ENCODE measurements at places on chromosomes 1 and 21.

GRCh38 chr21:44370786-44371410 is 17.5 kb downstream of the TRPM2 start:
- DNase-seq, result no peak

- no peak for DNase-seq
These were observed 306.3 kb upstream of the ESRRG start for GRCh38 chr1:217029281-217030157.

DNA sequence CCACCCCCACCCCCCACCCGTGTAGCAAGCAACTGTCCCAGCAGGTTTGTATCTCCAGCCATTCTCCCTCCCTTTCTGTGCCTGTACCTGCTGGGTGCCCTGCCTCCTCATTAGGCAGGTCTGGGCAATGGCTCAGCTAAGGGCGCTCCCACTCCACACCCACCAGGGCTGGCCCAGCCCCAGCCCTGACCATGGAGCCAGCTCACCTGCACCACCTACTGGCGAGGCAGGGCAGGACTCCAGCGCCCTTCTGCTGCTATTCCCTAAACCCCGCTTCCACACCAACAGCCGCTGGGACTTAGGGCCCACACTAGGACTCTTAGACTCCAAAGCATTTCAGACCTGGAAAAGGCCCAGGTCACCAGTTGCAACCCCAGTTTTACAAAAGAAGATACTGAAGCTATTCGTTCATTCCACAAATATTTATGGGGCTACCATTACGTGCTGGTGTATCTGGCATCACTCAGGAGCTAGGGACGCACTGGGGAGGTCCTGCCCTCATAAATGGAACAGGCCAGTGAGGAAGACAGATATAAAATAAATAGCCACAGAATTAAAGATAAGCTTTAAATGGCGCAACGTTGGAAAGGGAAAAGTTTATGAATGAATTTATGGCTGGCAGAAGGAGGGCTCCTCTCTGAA is 24.0 kb downstream of the PGLYRP3 start:
- no peak for DNase-seq

GRCh38 chr1:8809342-8809736 is 8.1 kb downstream of the RERE start:
- DNase-seq, result no peak

- DNase-seq, result no peak
These were observed at the start of gene FAM78B for GRCh38 chr1:166166698-166167571. FAM78B (minus strand) TSS chr1:166167001; CDS start chr1:166166248, 753 bp downstream.

- no peak for DNase-seq
These were observed 6.8 kb downstream of the SEMA4A start for GRCh38 chr1:156160000-156160742.

DNA sequence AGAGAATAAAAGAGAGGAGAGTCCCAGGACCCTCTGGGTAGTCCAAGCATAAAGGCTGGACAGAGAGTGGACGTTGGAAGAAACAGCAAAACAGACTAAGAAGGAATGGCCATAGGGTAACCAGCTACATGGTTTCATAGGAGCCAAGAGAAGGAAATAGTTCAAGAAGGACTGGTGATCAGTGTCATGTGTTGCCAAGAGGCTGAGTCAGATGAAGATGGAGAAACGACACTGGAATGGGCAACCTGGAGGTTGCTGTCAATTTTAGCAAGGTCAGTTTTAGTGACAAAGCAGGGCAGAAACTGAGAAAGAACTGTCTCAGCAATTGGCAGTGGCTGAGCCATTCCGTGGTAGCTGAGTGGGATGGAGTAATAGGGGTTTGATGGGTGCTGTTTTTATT is 41.4 kb downstream of the HMGB4 start:
- DNase-seq, result no peak

DNA sequence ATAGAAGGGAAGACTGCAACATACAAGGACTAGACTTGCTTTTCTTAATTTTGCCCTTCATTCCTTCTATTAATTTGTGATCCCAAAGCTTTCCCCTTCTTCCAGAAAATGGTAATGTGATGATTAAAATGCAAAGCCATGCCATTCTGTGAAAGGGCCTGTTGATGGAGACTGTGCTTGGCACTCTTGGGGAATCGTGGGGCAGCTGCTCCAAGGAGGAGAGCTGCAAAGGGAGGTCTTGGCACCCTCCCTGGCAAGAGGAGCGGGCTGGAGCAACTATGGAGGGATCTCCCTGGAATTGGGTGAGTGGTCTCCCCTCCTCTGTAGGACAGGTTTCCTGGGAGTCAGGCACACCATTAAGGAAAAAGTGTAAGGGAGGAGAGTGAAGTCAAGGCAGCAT is 16.6 kb downstream of the CACNA1S start:
- no peak for DNase-seq

GRCh38 chr1:54259546-54260140 is 59.7 kb downstream of the MRPL37 start:
- no peak for DNase-seq

DNA sequence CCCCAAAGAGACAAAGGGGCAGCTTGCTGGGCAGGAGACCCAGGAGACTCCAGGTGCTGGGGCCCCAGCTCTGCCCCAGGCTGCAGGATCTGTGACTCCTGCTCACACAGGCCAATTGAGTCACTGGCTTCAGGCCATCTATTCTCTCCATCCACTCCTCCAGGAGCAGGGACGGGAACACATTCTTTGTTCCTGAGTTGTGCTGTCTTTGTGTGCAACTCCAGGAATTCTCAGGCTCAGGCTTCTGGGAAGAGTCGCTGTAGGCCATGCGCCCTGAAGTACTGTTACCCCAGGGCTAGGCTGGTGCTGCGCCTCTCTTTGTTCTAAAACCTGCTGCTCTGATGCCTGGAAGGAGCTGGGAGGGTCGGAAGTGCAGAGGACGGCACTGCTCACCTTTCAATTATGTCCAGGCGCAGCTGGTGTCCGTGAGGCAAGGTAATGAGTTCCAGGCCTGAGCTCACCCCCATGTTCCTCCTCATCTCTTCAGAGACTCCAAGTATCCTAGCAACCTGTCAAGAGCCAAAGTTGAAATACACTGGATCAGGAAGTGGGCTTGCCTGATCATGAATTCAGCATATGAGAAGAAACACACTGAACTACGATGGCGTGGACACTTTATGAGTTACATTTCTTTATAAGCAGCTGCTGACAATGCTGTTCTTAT is 105.9 kb downstream of the BCAR3 start:
- no peak for DNase-seq

GRCh38 chr1:87062687-87063086 is 148.3 kb downstream of the HS2ST1 start:
- DNase-seq, result no peak

- no peak for DNase-seq
These were observed 14.6 kb upstream of the PTAFR start for GRCh38 chr1:28190996-28191645.

DNA sequence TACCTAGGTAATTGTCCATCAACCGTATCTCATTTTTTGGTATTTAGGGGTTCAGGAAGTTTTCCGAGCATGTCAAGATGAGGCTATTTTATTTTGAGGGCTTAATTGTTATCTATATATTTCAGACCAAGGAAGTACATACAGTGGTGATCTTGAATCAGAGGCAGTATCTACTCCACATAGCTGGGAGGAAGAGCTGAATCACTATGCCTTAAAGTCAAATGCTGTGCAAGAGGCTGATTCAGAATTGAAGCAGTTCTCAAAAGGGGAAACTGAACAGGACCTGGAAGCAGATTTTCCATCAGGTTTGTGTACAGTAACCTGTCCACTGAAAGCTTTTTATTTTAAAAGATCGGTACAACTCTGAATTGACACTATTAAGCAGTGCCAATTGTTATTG is 130.2 kb downstream of the ZMYM4 start:
- DNase-seq, result no peak

DNA sequence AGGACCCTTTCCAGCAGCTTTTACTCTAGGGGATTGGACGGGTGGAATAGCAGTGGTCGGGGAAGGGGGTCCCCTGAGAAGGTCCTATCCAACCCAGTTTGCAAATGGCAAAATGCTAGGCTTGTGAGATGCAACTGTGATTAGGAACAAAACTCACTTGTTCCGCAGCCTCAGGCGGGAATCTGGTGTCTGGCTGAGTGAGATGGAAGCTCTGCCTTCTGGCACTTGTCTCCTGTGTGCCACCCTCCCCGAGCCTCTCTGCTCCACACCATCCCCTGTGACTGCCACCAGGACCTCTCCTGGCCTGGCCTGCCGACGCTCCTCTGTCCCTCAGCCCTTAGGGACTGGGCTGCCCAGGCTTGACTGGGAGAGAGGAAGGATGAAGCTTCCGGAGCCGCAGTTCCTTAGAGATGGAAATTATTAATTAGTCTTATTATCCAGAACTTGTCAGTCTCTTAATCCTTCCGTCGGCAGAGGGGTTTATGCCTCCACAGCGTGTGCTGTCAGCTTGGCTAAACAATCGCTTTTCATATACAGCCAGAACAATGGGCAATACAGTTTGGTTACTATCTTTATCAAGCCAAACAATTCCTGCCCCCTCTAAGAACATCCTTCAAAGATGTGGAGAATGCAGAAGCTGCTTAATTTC is 292.8 kb upstream of the VAMP3 start:
- DNase-seq, result no peak

GRCh38 chr1:175824079-175824478 is 80.7 kb upstream of the TNR start:
- DNase-seq, result no peak

DNA sequence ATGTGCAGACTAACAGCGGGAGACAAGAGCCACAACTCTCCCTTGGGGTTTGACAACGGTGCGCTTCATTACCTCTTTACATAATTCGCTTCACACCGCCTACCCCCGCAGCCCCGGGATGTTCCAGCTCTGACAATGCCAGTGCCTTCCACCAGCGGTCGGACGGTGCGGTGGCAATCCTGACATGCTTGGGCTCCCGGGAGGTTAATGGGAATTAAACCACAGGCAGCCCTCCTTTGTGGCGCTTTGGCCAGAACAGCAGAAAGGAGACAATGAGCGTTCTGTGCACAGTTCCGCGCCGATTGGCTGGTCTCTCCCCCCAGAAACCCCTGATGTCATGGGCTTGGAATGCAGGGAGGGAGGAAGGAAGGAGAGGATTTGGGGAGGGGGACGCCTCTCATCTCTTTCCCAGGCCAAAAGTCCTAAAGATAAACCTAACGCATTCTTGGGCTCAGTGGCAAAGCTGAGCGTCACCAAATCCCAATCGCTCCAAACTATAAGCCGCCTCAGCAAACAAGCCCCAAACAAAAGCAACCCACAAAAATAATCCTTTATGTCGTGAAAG is 1.3 kb downstream of the CNN3 start:
- peak; percentile 87 for DNase-seq

GRCh38 chr1:92476071-92476631 is 10.6 kb downstream of the GFI1 start:
- no peak for DNase-seq

- DNase-seq, result no peak
These were observed 338.2 kb downstream of the ASTN1 start for GRCh38 chr1:176826265-176826664.

DNA sequence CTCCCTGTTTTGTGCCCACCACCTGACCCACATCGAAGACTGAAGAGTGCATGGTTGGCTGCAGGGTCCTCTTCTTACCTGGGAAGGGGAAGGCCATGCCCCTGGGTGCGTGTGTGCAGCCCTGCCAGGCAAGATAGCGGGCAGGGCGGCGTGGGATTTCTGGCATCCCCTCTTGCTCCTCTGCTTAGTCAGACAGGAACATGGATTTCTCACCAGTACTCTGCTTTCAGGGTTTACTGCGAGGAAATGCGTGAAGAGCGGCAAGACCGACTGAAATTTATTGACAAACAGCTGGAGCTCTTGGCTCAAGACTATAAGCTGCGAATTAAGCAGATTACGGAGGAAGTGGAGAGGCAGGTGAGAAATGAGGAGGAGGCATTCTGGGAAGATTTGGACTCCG is 15.5 kb upstream of the MIIP start:
- DNase-seq, result no peak

DNA sequence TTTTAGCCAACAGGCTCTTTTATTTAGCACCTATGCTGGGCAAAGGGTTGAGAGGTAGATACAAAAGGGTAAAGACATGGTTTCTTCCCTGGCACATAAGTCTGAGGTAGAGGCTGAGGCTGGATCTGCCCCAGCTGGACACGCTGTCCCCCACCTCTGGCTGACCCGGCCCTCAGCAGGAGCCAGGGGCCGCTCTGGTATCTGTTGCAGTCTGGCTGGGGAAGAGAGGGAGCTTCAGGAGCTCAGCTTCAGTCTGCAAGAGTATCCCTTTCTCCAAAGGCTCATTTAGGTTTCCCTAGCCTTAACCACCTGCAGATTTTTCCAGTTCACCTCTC is 14.2 kb downstream of the BLACAT1 start:
- no peak for DNase-seq

- no peak for DNase-seq
These were observed 12.2 kb downstream of the PSRC1 start for GRCh38 chr1:109270623-109271317.

GRCh38 chr1:62109124-62109523 is 85.5 kb upstream of the L1TD1 start:
- no peak for DNase-seq

- no peak for DNase-seq
These were observed 13.1 kb downstream of the ACTA1 start for GRCh38 chr1:229420765-229421164.

DNA sequence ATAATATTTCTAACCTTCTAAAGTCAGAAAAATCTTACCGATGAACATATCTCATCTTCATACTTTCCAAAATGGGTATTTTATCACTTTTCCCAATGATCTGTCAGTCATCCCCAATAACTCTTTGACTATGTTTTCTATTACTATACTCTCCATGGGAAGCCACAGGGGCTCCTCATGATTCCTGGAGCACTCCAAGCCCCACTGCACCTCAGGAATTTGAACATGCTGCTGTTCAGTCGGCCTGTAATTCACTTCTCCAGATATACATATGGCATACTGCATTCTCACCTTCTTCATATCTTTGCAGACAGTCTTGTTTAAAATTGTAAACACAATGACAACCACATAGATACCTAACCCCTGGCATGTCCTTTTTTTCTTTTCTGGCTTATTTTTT is 333.0 kb downstream of the BRINP3 start:
- DNase-seq, result no peak

DNA sequence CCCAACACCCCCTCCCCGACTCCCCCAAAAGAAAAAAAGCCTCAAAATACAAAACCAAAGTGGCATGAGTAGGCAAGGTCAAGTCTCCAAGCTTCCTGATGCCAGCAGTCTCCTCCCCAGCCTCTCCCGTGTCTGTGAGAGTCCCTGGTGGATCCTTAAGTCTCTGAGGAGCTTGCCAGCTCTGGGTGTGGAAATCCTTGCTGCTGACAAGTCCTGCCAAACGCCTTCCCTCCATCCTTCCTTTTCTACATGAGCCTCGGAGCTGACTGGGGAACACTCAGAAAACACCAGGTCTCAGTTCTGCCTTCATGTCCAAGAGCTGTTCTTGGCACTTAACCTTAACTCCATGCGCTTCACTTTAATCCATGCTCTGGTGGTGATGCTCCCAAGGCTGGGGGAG is 3.7 kb upstream of the ETV3L start:
- no peak for DNase-seq

GRCh38 chr1:212557739-212558692 is 50.5 kb upstream of the ATF3 start:
- DNase-seq, result peak; percentile 15

- no peak for DNase-seq
These were observed 5.2 kb upstream of the GPR161 start for GRCh38 chr1:168141871-168142385.

DNA sequence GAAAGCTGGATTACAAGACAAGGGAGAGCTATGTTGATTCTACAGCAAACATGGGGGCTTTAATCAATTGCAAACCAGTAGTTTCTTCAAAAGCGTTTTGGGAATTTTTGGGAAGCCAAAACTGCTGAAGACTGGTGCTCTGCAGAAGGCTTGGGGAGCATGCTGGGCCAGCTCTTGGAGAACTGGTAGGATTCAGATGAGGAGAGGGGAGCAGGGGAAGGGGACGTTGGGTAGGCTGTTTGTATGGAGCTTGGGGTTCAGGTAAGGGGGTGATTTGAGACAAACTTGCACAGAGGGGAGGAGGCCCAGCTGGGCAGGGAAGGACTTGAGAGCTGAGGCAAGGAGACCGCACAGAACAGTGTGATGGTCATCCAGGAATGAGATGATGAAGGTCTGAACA is 2.6 kb upstream of the MYOG start:
- no peak for DNase-seq
